ENCODE measurements at places on chromosomes 16 and 17.

- no peak for DNase-seq
Observed at GRCh38 chr17:45906237-45906636, 11.9 kb downstream of the MAPT start.

- DNase-seq = no peak
Observed at GRCh38 chr16:21023509-21024202, 123.1 kb downstream of the LYRM1 start.

DNA sequence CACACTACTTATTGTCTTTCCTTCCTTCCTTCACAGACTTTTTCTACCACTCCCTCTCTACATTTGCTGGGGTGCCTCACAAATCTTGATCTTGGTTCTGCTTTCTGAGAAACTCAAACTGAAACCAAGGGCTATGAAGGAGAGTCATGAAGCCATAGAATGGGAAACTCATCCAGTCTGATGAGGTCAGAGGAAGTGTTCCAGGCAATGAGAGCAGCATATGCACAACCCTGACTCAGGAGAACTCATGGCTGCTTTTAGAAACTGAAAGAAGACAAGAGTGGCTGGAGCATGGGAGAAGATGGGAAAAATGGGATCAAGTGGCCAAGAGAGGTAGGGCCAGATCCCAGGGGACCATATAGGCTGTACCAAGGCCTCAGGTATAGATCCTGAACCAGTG is 130.0 kb upstream of the TOX3 start:
- no peak for DNase-seq

- no peak for DNase-seq
Observed at GRCh38 chr17:16269658-16270057, 52.6 kb downstream of the PIGL start.

DNA sequence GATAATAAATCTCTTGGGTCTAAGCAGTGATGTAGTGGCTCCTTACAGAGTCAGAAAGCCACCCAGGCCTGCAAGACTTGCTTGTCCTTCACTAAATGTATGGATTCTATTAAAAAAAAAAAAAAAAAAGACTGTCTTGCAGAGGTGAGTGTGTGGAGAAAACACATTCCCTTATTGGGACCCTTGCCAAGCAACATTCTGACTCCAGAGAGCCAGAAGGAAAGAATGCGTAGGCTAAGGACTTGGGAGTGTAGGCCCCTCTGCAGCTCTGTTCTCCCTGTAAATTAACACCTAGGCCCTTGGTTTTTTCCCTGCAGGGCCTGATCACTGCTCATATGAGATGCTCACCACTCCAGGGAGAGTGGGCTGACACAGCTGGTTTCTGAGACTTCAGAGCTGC is 17.8 kb downstream of the SCPEP1 start:
- no peak for DNase-seq

- DNase-seq = no peak
Observed at GRCh38 chr16:25875956-25876598, 184.3 kb downstream of the HS3ST4 start.

DNA sequence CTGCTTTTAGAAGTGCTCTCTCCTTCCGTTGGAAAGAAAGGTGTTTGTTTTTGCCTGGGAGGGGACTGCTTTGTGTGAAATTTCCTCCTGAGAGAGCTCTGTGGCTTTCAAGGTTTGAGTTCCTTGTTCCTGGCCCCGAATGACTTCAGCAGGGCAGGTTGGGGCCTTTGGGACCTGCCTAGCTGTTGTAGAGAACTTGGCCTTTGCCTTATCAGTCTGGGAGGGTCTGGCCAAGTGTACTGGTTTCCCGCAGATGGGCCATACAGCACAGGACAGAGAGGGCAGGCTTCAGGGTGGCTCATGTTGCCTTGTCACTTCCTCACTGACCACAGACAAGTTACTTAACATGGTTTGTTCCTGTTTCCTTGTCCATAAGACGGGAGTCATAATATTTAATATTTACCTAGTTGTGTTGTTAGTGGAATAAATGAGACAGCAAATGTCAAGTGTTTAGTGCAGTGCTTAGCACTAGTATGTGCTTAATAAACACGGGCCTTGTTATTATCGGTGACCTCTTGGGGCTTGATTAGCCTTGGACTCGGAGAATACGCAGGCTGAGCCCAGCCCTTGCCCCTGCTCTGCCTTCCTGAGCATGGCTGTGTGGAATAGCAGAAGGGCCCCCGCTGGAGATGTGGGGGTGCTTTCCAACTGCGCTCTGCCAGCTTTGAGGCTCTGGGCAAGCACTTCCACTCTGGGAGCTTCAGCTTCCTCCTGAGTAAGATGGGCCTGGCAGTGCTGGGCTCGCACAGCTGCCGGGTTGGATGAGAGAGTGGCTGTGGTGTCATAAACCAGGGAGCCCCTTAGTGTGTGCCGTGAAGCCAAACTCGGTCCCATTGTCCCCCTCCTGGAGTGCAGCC is 6.6 kb downstream of the PRSS8 start:
- no peak for DNase-seq

DNA sequence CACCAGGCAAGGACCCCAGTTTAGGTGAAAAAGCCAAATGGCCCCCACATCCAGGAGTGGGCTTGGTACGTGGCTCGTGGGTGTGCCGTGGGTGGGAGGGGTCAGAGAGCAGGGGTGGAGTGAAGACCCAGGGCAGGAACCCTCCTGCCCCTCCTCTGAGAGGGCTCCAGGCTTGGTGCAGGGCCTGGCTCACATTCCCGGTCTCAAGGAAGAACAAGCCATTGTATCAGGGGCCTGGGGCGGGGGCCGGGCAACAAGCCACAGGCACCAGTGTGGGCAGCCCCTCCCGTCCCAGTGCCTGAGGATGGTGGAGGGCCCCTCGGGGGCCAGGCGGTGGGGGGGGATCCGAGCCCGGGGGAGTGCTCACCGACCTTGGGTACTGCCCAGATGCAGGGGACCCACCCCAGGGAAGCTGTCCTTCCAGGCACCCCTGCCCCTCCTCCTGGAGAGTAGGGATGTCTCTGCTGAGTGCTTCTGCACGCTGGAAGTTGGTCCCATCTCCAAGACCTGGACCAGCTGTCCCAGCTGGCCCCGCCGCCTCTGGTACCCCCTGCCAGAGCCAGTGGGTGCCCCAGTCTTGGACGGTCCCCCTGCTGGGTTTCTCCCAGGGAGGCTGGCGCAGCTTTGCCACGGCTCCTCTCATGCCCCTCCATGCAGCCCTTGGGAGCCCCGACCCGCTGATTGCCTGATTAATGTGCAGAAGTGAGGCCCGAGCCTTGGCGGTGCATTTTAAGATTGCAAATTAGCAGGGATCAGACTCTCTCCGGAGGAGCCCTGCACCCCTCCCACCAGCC is 83.7 kb downstream of the RTN4RL1 start:
- DNase-seq = no peak

- no peak for DNase-seq
Observed at GRCh38 chr17:10271106-10271562, 72.7 kb upstream of the GAS7 start.

DNA sequence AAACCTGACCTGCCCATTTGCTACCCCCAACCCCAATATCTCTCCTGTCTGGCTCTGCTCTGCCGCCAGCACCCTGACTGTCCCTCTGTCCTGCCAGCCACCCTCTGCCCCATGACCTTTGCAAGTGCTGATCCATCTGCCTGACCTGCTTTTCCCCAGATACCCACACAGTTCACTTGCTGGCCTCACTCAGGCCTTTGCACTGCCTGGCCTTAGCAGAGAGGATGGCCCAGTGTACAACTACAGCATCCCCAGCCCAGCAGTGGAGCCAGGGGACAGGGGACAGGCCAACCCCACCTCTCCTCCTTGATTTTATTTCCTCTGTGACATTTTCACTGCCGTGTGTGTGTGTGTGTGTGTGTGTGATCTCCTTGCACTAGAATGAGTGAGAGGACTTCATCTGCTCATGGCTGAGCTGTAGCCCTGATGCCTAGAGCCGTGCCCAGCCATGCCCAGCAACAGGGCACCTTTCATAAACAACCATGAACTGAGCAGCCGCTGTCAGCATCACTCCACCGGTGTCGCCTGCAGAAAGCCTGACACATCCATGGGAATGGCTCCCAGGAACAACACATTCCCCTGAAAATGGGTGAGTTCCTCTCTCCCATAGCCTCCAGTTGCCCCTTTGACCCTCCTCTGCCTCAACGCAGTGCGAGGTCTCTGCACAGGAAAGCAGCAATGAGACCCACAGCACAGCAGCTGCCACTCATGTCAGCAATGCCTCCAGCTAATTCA is 36.0 kb upstream of the RBFOX3 start:
- no peak for DNase-seq

DNA sequence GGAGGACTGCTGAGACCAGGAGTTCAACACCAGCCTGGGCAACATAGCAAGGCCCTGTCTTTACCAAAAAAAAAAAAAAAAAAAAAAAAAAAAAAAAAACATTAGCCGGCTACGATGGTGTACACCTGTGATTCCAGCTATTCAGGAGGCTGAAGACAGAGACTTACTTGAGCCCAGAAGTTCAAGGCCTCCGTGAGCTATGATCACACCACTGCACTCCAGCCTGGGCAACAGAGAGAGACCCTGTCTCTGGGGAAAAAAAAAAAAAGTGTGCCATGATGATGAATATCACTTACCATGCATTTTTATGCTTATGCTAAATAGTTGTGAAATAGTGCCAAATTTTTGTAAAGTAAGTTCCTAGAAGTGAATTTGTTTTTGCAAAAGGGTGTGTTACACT is 197.0 kb downstream of the LGALS9B start:
- no peak for DNase-seq

DNA sequence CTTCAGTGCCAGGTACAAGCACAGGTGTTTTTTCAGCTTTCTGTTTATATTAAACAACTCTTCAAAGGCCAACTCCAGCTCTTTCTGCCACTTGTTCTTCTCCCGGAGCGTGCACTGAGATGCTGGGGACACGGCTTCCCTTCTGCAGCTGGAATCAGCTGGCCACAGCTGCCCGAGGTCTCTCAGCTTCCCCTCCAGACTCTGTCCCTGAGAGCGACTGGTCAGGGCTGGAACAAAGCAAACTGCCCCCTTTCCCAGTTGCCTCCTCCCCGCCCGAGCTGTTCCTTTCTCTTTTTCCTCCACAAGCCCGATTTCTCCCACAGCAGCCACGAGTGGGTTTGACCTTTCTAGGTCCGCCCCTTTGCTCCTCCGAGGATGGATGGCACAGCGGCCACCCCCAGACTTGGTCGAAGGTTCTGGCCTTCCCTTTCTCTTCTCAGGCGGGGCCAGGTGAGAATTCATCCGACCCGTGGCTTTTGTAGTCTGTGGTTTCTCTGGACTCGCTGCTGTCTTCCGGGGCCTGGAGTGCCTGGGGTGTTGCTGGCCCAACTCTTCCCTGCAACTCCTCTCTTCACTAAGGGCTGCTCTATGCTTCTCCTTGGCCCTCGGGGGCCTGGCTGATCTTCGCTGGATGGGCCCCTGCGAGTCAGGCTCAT is 11.5 kb downstream of the CEP295NL start:
- no peak for DNase-seq

DNA sequence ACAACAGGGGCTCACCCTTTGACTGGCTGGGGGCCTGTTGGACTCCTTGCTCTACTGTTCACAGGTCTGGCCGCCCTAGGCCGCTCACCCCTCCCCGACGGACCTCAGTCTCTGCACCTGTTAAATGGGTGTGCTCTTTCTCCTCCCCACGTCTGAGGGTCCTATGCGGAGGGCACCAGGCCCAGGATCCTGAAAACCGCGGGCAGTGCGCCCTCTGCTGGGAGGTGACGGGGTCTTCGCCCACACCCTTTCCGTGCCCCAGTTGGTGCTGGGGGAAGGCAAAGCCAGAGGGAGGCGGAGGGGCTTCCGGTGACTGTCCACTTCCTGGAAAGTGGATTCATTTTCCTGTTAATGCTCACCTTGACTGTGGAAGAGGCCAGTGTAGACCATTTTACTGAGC is 1010.9 kb downstream of the KCNJ18 start:
- no peak for DNase-seq

DNA sequence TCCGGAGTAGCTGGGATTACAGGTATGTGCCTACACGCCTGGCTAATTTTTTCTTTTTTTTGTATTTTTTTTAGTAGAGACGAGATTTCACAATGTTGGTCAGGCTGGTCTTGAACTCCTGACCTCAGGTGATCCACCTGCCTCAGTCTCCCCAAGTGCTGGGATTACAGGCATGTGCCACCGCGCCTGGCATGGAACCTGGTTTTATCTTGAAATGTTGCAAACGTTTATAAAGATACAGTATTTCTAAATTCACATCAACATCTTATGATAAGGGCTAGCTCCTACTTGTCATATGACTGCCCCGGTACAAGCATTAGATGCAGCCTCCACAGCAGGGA is 1.5 kb upstream of the IST1 start:
- no peak for DNase-seq

DNA sequence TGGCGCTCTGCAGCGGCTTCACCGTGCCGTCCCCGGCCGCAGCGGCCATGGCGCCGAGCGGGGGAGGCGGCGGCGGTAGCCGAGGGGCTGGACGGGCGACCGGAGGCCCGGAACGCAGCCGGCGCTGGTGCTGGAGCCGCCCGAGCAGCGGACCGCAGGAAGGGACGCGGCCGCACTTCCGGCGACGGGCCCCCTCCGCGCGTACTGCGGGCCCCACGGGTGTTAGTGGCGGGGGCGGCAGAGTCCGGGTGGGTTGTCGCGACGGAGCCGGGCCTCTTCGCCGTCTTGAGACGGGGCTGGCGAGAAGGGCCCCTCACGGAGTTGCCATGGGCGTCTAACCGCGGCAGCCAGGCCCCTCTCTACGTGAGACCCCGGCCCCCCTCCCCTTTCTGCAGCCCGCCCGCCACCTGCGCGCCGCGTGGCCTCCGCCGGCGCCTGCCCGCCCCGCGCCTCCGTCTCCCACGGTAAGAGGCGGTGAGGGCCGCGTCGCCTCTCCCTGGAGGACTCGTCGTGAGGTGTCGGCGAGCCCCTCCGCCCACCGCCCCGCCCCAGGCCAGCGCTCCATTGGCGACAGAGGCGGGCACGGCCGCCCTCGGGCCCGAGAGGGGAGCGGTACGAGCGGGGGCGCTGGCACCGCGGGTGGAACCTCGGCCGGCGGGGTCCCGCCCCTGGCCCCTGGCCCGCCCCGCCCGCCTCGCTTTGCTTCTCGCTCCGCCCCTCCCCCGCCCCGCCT is at the start of the genes VPS9D1 and ZNF276:
Gene VPS9D1 (minus strand): TSS at position 86 of the 733 bp plus-strand sequence. CDS start 37 bp downstream, at position 49.
Gene ZNF276 (plus strand): TSS at position 725 of the 733 bp plus-strand sequence. CDS start 104 bp downstream, outside the sequence.
- peak; percentile 84 for DNase-seq

- DNase-seq = no peak
Observed at GRCh38 chr16:72752004-72752695, 295.8 kb downstream of the ZFHX3 start.

GRCh38 chr17:53462393-53462811 is 360.3 kb upstream of the KIF2B start:
- no peak for DNase-seq

DNA sequence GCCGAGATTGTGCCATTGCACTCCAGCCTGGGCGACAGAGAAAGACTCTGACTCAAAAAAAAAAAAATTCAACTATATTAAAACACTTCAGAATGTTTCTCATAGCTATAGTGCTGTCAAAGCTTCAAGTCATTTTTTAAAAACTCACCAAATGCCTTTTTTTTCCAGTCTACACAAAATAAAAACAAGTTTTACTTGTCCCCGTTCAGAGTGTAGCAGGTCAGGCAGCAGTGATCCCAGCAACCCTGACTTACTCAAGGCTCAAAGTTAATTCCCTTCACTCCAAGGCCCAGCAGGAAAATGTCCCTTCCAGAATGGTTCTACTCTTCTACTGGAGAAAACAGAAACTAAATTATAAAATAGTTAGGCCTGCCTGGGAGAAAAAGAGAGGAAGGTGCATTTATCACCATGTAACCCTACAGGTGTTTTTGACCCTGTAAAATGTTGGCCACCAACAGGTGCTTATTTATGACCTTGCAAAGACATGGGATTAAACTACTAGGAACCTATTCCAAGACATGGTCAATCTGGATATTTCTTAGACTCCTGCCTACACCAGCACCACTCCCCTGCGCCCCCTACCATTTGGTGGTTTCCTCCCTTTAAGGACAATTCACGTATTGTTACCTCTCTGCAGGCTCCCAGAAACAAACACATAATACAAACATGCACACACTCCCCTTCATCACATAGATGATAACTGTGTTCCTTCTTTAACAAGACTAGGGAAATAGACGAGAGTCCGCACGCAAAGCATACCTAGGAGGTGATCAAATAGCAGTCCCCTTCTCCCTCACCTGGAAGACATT is 5.4 kb downstream of the AMFR start:
- DNase-seq = no peak
